Right hindlimb (tissue), 1 donor: ENCODE measurements at places on chromosomes 1 and 21.

DNA sequence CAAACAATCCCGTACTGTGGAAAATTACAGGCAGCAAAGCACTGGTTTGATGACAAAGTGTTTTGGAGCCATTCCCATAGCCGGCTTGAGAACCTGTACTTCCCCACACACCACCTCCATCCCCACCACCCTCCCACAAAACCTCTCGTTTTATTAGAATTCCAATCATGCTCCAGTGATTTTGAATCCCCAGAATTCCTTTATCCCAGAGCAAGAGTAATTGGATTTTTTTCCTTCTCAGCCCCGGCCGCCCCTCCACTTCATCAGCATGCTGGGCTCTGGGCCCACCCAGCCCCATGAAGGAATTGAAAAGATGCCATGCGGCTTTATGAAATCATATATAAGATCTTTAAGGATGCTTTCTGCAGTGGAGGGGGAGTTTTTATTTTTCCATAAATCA is 136.6 kb downstream of the OMA1 start:
- peak; percentile 59 for DNase-seq

DNA sequence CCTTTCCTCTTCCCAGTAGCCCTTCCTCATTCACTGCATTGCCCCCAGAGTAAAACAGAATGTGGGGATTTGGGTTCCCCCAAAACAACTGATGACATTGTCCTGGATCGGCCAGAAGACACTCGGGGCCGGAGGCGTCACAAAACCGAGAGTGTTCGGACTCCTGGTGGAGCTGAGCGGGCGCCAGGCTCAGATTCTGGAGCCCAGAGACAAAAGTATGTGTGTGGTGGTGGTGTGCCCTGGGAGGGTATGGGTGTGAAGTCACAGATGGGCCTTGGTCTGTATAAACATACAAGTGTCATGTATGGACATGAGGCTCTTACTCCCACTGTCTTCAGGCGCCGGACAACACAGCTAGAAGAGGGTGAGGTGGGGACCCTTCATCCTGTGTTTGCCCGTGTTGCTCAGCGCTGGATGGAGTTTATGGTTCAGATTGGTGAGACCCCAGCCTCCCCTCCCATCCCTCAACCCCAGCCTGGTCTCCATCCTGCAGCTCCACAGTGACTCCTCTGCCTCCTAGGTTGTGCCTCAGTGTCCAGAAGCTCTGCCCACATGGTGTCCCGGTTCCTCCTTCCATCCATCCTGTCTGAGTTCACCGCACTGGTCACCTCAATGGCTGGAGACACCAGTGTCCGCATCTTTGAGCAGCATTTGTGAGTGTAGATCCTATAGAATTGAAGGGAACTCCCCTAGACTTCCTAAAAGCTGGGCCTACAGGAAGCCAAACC is 12.4 kb downstream of the HYI start:
- peak; percentile 9 for DNase-seq

DNA sequence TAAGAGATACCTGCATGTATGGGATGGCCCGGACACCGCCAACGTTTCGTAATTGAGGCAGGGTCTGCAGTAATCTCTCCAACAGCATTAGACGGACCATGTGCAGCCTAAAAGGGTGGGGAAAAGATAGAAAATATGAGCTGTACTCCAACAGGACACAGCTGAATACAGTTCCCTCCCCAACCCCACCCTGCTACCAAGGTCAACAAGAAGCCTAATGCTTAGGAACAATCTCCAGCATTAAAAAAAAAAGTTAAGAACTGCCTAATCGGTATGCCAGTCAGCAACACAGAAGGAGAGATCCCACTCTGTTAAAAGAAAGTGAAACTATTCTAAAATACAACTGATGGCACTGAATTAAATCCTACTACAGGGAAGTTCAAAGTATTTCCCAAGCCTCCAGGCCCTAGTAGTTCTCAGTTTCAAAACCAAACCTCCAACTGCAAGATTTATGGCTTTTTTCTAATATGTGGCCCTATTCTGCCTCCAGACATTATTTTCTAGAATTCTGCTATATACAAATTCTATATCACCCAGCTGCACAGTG is 81.0 kb downstream of the UBR4 start:
- no peak for DNase-seq

GRCh38 chr1:24385160-24385940 is 28.2 kb downstream of the STPG1 start:
- no peak for DNase-seq

GRCh38 chr1:101382135-101382534 is 145.3 kb downstream of the S1PR1 start:
- DNase-seq, result no peak

DNA sequence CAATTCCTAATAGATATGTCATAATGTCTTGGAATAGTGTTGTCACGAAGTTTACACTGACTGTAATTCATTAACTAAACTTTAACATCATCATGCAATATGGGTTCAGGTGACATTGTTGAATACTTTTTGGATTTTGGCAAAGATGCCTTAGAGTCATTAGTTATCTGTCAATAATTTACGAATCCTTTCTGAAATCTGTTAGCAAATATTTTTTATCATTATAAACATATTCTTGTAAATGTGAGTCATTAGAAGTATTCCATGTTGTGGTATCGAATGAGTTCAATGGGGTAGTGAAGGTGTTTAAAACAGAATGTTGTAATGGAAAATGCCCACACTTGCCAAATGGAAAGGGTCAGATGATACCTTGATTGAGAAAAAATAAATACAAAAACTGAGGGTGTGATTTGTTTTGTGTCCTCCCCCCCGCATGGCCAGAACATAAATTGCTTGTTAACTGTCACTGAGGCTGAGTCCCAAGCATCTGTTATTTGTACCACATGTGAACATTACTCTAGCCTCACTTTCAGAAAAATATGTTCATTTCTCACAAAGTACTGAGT is 5.2 kb upstream of the NR5A2 start:
- no peak for DNase-seq

- no peak for DNase-seq
Measured at GRCh38 chr1:171817511-171818265, 23.6 kb upstream of the DNM3 start.

- no peak for DNase-seq
Measured at GRCh38 chr1:202945483-202945882, 12.6 kb downstream of the ADIPOR1 start.

GRCh38 chr1:44740179-44740617 is 561 bp downstream of the KIF2C start:
- no peak for DNase-seq

DNA sequence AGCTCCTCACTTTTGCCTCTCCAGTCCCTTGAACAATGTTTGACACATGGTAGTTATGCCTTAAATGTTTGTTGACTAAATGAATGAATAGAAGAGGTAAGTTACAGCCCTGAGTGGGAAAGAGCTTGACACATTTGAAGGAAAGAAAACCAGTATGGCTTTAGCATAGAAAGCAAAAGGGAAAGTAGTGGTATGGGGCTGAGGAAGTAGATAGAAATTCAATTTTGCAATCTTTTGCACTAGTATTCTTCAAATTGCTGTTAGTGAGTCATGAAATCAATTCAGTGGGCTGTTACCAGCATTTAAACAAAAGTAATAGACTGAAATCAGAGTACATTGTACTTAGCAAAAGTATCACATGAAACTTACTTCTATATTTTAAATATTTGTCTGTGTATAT is 21.1 kb downstream of the PLA2G4A start:
- no peak for DNase-seq

DNA sequence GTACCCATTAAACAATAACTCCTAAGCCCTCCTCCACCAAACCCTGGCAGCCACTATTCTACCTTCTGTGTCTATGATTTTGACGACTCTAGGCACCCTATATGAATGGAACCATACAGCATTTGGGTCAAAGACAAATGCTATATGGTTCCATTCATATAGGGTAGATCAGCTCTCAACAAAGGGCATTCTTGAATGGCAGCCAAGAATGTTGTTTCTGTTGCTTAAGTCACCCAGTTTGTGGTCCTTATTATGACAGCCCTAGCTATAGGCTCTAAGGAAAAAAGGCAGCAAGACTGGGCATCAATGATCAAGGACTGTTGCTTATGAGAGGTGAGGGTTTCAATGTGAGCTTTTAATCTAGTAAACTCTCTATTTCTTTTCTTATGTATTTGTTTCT is 4.7 kb upstream of the SLC5A9 start:
- no peak for DNase-seq

DNA sequence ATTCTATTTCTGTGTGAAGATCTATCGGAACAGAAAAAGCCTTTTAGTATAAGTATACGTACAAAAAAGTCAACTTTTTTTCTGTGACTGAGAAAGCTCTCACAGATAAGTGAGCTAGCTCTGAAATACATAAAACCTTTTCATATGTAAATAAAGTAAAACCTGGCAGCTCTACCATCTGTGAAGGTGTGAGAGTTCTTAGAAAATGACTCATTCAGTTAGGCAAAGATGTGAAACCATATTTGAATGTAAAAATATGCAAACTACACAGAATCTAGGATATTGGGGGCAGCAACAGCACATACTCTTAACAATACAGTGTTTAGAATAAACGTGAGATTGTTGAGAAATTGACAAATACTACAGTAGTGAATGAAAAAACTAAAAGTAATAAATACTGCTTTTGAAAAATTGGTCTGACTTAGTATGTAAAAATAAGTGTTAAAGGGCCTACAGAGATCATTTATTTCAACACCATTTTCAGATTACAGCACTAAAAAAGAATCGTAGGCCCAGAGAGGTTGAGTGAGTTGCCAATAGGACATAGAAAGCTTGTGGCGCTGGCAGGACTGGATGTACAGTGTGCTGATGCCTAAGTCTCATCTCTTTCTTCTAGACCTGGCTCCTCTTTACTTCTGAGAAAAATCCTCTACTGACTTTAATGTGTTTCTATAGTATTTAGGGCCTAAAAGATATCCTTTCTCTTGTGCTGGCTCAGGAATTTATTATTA is 19.8 kb downstream of the ATP6V1G3 start:
- no peak for DNase-seq

DNA sequence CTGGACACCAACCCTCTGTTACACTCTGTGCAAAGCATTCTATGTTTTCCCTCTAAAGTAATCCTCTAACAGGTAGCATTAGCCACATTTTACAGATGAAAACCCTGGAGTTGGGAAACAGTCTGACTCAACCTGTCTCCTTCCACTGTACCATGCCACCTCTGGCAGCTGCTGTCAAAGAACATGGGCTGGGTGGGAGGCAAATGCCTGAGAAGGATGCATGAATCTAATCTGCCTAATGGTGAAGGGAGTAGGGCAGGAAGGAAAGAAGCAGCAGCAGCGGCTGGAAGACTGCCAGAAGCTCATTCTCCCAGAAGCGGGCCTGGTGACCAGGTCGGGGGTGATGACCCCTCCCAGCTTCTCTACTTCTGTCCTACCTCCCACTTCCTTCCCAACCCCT is 21.7 kb downstream of the LRRC71 start:
- DNase-seq, result no peak

DNA sequence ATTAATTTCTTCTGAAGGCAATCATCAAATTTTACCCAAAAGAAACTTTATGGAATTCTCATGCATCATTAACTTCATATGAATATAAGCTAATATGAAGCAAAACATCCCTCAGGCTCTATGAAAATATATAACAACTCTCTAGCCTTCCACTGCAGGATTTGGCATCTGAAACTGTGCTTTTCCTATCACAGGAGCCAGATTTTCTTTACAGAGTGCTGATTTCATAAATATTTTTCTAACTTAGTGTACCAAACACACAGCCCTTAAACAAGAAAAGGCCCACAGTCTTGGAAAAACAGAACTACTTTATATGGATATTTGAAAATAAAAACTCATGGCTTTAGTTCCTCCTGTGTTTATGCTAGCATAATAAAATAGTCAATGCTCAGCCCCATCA is 559.5 kb upstream of the CHRM3 start:
- no peak for DNase-seq

DNA sequence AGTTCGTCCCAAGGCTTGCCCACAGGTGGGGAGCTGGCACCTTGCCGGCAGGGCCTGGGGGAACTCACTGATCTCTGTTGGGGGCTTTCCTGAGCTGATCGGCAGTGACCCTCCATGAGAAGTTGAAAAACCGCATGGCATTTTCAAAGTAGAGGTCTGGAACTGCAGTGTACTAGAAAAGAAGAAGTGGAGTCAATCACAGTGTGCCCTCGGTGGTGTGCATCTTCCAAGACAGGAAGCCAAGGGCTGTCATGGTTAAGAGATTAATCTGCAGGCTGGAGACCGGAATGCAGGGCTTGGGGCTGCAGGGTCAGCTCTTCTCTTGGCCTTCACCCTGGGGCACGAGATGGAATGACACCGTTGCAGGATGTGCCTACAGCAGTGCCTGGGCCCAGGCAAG is 56.8 kb downstream of the ECE1 start:
- DNase-seq, result no peak

- no peak for DNase-seq
Measured at GRCh38 chr1:17637055-17637454, 97.6 kb downstream of the ARHGEF10L start.

GRCh38 chr1:6745073-6745472 is 40.2 kb upstream of the CAMTA1 start:
- DNase-seq, result no peak
